ENCODE measurements at places on chromosomes 5 and 9. TPM values are rescaled to one million over a fixed set of nuclear protein-coding genes. Genes with fewer than 3 reads are reported as not detected.

GRCh38 chr9:89929673-89930480, 325.1 kb downstream of the GADD45G start:
- DNase-seq: no peak

GRCh38 chr9:122342323-122343050, 28.3 kb upstream of the PTGS1 start:
- no peak for DNase-seq

DNA sequence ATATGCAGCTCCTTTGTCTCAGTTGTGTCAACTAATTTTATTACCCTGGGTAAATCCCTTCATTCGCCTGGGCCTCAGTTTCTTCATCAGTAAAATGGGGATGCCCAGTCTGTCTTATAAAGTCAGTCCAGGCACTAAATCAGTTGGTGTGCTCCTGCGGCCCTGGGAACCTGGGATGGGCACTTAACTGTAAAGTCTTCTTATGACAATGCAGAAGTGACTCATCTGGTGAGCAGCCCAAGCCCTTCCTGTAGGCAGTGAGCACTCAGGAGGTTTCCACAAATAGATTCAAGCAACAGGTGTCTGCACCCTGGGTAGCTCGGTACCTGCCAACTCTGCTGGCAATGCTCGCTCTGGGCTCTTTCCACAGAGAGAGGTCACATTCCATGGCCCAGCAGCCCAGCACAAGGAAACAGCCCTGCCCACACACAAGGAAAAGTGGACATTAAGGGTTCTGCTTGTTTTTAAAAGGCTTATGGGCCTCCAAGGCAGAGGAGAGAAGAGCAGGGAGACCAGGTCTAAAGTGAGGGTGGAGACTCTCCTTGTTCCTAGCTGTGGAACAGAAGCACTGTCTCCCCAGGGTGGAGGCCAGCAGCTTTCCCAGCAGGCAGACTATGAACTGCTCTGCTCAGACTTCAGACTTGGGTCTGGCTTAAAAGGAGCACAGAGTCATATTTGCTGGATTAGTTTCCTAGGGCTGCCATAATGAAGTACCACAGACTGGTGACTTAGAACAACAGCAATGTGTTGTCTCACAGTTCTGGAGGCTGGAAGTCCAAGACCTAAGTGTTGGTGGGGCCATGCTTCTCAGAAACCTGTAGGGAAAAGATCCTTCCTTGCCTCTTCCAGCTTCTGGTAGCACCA, 89.7 kb upstream of the ADRA1B start:
- DNase-seq: peak; percentile 91

- DNase-seq: no peak
These were observed 120.9 kb upstream of the STK32A start for GRCh38 chr5:147113967-147114366.

NR5A1 gene
- total RNA-seq: not detected

GRCh38 chr5:57539281-57539701, 56.7 kb upstream of the ACTBL2 start:
- DNase-seq: no peak

GRCh38 chr5:53603009-53603687, 42.7 kb downstream of the NDUFS4 start:
- no peak for DNase-seq

Data from kidney epithelial cell (primary cell).